ENCODE measurements at places on chromosomes 2 and 18.

DNA sequence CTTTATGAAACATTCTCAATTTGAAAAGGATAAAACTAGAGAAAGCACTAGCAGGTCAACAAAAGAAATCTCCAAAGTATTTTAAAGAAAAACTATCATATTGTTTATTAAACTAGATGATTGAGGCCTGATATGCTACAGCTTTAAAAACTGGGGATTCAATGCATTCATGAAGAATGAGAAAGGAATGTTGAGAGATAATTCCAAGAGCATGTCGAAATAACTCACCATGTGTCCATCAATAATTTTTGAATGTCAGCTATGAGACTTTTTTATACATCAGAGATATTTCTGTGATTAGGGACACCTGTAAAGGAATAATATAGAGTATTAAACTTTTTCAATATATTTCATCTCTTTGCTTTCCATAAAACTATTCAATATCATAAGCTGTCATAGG is 376.9 kb upstream of the REG3G start:
- no peak for DNase-seq

GRCh38 chr2:70396612-70397011 is 94.7 kb upstream of the FAM136A start:
- no peak for DNase-seq

GRCh38 chr2:129239141-129239540 is 740.3 kb upstream of the RAB6C start:
- DNase-seq, result no peak

GRCh38 chr2:47414682-47415458 is 11.9 kb downstream of the MSH2 start:
- no peak for DNase-seq

- DNase-seq, result no peak
These were observed 6.4 kb downstream of the BAZ2B start for GRCh38 chr2:159609811-159610549.

GRCh38 chr2:68908392-68908970 is 37.3 kb upstream of the BMP10 start:
- peak; percentile 79 for DNase-seq

GRCh38 chr2:236196366-236196765 is 28.2 kb upstream of the GBX2 start:
- DNase-seq, result no peak

GRCh38 chr2:210474776-210475175 is 1.8 kb downstream of the LANCL1 start:
- DNase-seq, result no peak

DNA sequence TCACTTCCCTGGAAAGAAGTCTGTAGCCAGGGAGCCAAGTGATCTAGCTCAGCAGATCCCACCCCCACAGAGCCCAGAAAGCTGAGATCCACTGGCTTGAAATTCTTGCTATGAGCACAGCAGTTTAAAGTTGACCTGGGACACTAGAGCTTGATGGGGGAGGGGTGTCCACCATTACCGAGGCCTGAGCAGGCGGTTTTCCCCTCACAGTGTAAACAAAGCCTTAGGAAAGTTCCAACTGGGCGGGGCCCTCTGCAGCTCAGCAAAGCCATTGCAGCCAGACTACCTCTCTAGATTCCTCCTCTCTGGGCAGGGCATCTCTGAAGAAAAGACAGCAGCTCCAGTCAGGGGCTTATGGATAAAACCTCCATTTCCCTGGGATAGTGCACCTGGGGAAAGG is 887.2 kb upstream of the LRATD1 start:
- DNase-seq, result no peak

GRCh38 chr2:24779116-24779515 is 14.1 kb downstream of the PTRHD1 start:
- DNase-seq, result no peak

DNA sequence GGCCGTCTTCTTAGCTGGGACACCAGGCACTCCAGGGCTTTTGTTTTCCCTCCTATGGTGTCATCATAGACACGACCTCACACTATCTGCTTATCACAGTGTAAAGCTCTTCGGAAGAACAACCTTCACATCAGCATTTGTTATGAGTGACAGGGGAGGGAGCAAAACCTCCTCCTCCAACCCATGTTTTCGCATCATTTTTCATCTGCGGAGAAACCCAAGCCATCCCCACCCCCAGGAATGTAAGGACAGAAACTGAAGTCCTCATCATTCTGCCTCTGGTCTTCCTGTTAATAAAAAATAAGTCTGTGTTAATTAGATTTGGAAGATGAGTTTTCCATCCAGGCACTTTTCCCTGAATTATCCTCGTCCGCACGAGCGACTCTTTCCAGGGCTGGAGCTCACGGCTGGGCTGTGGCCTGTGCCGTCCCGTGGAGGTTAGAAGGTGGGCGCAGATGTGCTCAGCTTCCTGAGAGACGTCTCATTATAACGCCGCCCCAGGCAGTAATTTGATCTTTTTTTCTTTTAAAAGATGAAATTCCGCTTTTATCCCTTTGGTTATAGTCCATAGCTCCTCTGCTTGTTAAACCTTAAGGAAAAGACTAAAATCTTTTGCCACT is 101.6 kb upstream of the TMEM18 start:
- DNase-seq, result no peak

DNA sequence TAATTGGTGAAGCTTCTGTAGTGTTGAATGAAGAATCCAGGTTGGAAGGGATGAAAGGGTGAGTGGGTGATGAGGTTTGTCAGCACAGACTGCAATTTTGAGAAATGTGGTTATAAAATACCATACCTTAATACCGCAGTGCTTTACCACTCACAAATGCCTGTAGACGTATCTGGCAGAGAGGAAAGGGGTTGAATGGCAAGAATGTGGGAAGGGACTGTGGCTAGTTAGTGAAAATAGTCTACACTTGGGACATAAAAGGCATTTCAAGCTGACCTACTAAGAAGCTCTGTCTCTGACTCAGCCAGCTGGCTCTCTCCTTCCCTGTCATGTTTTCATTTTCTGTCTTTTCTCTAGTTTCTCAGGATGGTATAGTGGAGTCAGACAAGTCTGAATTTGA is 25.1 kb downstream of the CDK15 start:
- DNase-seq, result peak; percentile 80

DNA sequence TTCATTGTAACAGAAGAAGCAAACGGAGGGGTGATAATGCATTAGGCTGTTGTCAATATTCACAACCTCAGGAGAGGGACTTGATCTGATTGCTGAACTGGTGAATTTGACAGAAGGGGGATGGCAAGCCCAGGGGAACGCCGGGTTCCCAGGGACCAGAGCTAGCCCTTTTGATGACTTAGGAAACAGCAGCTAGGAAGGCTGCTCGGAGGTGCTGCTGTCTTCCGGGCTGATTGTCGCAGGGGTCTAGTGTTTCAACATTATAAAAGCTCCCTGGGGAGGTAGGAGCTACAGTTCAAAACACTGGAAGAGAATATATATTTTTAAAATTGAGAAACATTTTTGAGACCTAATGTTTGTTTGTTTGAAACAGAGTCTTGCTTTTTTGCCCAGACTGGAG is 47.3 kb downstream of the CD8B2 start:
- no peak for DNase-seq

DNA sequence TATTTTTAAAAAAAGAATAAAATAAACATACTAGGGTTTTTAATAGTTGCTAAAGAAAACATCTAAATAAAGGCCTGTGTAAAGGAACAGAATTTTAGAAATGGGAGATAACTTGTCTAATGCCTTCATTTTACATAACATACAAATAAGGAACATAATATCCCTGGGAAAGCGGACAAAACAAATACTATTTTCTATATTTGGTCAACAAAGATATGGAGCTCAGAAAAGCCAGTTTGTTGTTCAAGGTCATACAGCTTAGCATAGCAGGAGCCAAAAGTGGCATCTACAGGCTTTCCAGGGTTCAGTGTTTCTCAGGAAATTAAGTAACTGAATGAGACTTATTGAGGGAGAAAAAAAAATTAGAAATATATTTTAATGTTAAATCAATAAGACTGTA is 73.4 kb upstream of the CD226 start:
- DNase-seq, result no peak

DNA sequence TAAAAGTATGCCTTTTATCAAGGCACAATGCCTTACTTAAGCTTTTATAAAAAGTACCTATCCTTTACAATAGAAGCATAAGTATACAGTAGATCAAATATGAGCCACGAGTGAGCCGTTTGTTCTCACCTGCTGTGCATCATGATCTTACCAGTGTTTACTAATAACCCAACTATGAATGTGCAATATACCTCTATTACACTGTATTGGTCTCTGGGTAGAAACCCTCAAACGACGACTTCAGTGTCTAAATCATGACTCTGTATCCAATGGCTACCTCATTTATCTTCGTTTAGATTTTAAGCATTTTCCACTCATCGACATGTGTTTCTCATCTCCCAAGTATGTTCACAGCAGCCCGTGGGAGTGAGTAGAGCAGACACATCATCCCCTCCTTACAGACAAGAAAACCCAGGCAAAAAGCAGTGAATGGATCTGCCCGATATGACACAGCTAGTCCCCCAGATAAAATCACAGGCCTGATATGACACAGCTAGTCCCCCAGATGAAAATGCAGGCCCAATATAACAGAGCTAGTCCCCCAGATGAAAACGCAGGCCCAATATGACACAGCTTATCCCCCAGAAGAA is 279.8 kb downstream of the TNS1 start:
- peak; percentile 63 for DNase-seq

GRCh38 chr18:37412829-37413228 is 152.8 kb downstream of the CELF4 start:
- DNase-seq, result no peak

GRCh38 chr18:22683196-22683676 is 249.9 kb upstream of the RBBP8 start:
- peak; percentile 73 for DNase-seq

GRCh38 chr2:122070241-122070731 is 314.8 kb downstream of the TSN start:
- DNase-seq, result peak; percentile 31

GRCh38 chr18:9643549-9643948 is 29.2 kb upstream of the PPP4R1 start:
- DNase-seq, result peak; percentile 96

GRCh38 chr2:72118386-72118785 is 29.3 kb downstream of the CYP26B1 start:
- DNase-seq, result no peak

DNA sequence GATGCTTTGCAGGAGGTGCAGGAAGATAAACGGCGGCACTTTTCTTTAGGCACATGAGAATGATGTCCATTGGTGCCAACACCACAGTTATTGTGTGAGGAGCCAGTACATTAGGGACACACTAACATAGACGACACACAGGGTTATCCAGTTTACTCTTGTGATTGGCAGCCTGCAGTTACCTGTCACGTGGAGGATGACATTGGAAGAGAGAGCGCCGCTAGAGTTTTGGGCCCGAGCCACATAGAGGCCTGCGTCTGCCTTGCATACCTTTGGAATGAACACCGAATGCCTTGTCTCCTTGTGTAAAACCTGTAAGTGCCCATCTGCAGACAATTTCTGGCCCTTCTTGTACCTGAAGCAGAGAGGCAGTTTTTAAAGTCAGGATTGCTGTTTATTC is 26.9 kb upstream of the TTN start:
- DNase-seq, result no peak

DNA sequence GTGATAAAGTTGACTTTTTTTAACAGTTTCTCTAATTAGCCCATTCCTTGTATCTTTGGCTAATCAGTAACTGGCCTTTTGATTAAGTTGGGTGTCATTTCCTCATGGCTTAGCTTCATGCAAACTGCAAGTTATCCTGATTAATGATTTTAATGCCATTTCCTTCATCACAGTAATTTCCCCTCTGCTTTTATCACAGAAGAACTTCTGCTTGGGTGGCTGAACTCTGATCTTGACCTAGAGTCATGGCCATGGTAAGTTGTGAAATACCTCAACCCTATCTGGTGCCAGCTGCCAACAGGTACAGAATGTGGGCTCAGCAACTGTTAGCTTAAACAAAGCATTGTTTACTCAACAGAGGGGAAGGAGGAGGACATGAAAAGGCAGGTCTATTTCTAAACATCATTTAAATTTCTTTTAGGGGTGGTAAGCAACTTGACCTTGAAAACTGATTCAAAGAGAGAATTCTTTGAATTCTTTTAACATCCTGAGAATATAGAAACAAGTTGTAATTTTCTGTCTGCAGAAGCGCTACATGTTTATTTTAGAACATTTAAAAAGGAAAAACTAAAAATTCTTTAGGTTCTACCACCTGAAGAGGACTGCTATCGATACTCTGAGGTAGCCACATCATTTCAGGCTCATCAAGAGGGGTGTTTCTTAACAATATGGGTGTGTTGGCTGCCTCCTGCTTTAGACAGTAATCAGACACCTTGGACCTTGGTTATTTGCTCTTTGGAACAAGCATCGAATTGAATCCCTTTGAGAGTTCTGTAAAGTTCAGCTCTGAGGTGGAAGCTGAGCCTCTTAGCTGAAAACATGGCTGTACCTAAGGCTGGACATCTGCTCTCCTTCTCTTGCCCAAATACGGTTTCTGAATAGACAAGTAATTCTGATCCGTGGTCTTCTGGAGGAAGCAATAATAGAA is 39.7 kb downstream of the ANXA4 start:
- no peak for DNase-seq
